WTC11 (cell line): ENCODE measurements at places on chromosomes 4 and X.

DNA sequence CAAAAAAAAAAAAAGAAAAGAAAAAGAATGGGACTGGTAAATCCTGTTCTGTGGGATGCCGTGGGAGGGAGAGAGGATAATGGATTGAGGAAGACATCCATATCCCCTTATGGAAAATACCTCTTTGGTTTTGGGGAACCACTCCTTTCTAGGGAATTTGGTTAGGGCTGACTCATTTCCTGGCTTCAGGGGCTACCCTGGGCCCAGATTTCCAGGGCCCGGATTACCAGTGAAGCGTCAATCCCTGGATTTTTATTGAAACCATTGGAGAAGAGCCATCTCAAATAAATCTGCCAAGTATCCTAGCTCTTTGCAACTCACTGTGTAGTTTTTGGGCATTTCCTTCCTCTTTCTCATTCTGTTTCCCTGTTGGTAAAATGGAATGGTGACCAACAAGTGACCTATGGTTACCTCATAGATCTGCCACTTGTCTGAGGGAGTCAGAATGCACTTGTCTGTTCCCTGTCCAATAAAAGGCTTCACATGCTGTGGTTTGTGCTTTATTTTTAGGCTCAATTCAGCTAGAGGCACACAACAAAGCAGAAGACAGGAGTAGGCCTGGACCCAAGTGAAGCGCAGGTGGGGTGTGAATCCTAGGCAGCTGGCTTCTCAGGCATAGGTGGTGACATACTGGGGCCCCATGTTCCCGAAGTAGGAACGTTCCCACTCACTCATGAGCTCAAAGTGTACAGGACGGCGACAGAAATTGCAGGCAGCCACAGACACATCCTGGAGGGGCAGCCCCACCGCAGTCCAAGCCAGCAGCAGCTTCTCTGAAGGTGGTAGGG lies 8.6 kb downstream of the APEX2 start:
- DNase-seq: no peak

DNA sequence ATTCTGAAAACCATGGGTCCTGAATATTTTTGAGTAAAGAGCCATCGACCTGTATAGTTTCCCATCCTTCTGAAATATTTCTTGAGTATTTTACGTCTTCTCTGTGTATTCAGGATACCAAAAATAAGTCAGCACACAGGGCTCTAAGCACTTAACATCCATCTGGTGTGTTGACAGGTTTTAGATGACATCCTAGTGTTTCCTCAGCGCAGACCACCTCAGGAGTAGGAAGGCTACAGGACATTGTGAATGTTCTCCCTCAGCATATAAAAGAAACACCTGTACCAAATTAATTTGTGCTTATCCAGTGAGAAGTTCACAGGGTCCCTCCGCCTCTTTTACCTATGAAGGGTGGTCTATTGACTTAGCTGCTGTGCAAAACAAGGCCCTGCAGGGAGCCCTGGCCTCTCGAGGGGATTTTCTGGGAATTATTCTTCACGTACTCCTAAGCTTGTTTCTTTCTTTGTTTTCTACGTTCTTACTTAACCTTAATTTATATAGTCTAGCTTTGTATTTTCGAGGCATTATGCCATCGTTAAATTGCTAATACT lies 241.8 kb downstream of the FBXO8 start:
- no peak for DNase-seq

- DNase-seq: no peak
Measured at GRCh38 chr4:1407657-1408333, 1.6 kb upstream of the NKX1-1 start.

GRCh38 chrX:43643662-43644061 lies 12.4 kb upstream of the MAOA start:
- no peak for DNase-seq

DNA sequence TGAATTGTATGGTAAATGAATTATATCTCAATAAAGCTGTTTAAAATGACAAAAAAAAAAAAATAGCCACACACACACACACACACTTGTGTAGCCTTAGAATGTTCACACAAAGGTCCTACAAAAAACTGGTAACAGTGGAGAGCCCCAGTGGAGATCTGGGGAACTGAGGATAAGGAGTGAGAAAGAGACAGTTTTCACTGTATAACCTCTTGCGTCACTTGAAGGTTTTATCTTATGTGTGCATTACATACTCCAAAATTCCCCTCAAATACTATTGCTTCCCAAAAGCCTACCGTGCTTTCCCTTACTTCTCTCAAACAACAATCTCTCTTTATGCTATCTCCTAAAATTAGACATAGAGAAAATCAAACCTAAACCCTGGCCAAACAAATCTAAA lies 67.8 kb downstream of the SMC1A start:
- DNase-seq: no peak

DNA sequence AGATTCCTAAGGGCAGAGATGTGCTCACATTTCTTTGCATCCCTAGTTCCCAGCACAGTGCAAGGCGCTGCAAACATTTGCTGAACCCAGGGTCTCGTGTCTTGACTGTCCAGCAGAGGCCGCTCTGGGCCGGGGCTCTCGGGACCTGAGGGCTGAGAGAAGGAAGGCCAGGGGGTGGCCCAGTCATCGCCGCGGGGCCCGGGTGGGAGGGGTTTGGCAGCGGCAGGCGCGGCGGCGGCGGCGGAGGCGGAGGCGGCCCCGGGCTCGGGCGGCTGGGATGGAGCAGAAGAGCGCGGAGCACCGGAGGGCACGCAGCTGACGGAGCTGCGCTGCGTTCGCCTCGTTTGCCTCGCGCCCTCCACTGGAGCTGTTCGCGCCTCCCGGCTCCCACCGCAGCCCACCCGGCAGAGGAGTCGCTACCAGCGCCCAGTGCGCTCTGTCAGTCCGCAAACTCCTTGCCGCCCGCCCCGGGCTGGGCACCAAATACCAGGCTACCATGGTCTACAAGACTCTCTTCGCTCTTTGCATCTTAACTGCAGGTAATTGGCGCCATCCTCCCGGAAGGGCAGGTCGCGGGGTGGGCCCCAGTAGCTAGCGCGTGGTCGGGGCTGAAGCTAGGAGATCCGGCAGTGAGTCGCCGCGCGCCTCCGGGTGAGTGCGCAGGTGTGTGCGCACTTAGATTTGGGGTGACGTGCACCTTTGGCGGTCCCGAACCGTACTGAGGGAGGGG lies at the start of gene PARM1:
TSS of gene PARM1 (plus strand) at position 285 of the 730 bp plus-strand sequence. CDS start at position 497, 212 bp downstream.
- peak; percentile 97 for DNase-seq

- peak; percentile 12 for DNase-seq
Measured at GRCh38 chr4:2795300-2795892, 2.5 kb downstream of the SH3BP2 start.

DNA sequence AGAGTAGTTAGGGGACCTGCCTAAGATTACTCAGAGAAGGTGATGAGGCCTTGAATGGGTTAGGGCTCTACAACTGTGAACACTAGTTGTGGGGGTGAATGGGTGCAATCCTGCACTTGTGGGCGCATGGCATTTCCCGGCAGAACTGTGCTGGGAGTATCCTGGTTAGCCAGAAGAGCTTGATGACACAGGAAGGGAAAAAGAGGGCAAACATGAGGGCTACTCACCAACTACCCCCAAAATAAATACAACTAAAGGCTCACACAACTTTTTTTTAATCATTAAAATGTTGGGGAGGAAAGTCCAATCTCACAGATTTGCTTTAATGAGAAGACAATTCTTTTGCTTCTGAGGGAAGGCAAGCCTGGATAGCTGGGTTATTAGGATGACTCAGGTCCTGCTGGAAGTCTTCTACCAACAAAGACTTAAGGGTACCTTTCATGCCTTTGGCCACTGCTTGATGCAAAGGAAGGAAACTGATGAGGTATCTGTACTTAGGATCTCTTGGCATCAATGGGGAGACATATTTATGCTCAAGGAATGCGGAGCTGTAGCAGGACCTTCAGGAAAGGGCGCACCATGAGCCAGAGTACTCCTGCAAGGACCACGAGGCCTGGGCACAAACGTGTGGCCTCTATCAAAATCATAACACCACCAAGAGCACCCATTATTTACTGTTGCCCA lies 2.6 kb downstream of the PHKA2 start:
- DNase-seq: no peak

GRCh38 chr4:10731162-10731561 lies 46.6 kb upstream of the CLNK start:
- DNase-seq: no peak

- no peak for DNase-seq
Measured at GRCh38 chr4:73704314-73705055, 35.9 kb upstream of the CXCL8 start.

- no peak for DNase-seq
Measured at GRCh38 chrX:17591741-17592110, 145.6 kb upstream of the SCML1 start.

DNA sequence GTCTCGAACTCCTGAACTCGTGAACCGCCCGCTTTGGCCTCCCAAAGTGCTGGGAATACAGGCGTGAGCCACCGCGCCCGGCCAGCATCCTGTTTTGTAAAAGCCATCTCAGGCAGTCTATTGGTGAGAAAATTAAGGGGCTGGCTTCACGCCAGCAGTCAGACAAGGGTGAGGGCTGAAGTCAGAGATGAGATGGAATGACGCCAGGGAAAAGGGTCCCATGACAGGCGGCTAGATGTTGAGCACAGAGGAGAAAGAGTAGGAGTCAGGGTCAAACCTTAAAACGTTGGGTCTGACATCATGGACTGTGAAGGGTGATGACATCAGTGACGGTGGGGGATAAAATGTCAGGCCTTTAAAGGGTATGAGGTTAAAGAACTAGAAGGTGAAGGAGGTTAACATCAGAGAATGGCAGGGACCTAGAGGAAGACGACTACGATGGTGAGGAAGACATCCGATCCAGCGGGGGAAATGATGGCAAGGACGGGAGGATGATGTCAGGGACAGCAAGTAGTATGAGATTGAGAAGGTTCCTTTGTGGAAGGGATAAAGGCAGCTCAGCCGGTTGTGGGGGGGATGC lies 504 bp upstream of the RBM3 start:
- DNase-seq: no peak

GRCh38 chr4:140595065-140595464 lies 26.3 kb upstream of the UCP1 start:
- peak; percentile 42 for DNase-seq

DNA sequence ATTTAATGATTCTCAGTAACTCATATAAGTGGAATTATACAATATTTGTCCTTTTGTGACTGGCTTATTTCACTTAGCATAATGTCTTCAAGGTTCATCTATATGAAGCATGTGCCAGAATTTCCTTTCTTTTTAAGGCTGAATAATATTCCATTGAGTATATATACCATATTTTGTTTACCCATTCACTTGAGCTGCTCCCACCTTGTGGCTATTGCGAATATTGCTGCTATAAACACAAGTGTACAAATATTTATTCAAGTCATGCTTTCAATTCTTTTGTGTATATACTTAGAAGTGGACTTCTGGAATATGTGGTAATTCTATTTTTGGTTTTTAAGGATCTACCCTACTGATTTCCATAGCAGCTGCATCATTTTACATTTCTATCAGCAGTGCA lies 219.1 kb downstream of the MID1 start:
- no peak for DNase-seq

DNA sequence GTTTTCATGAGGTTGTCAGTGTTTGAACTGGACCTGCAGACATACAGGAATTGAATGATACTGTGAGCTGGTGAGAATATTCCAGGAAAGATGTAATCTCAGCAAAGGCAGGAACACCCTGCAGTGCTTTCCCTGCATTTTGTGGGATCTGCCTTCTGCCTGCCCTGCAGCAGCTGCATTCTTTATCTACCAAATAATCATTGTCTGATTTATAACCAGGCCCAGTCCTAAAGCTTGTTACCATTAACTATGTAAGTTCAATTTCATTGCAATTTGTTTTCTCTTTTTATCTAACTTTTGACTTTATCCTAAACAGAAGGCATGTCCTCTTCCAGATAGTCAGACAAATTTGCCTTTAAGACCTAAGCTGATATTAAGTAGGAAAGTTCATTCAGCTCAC lies 99.8 kb upstream of the NOCT start:
- no peak for DNase-seq
